ENCODE measurements at places on chromosomes 6 and 20.

- no peak for DNase-seq
These were observed 22.2 kb downstream of the BANF2 start for GRCh38 chr20:17721802-17722486.

- DNase-seq: no peak
These were observed 160.1 kb downstream of the EYS start for GRCh38 chr6:65546894-65547293.

- no peak for DNase-seq
These were observed 243.5 kb downstream of the CDKAL1 start for GRCh38 chr6:20777801-20778200.

DNA sequence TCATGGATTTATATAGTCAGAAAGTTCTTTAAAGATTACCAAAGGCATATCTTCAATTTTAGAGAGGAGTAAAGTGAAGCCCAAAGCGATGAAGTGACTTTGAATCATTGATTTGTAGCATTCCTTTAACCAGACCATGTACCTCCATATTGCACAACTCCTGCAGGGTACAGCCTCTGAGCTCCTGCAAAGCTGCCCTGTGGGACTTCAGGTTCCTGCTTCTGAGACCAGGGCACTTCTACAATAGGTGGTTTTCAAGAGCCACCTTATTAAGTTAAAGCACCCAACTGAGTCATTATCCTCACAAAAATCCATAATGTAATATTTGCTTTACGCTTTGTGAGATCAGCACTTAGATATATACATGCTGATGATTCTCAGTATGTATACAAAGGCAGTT, 270.7 kb upstream of the RGS17 start:
- no peak for DNase-seq

DNA sequence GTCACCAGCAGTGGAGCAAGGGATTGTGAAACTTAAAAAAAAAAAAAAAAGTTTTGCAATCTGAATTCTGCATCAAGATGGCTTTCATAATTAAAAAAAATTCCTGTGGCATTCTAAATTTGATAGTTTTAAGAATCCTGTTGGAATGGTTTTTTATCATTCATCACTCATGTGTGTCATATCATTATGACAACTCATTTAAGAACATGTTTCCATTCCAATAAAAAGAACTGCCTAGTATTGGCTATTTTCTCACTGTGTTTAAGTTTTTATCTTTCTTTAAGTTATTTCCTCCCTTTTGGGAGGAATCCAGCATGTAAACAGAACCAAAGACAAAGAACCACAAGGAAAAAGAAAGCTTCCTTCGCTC, 26.2 kb upstream of the RHAG start:
- DNase-seq: no peak

DNA sequence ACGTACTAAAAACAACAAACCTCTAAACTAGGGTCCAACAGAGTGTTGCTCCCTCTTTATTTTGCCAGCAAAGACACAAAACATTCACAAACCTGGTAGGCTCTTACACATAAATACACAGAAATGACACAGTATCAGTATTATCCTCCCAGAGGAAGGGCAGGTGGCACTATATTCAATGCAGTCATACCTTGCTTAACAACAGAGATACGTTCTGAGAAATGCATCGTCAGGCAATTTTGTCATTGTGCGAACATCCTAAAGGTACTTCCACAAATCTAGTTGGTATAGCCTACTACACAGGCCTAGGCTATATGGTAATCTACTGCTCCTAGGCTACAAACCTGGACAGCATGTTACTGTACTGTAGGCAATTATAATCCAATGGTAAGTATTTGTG, 9.6 kb downstream of the ZBTB2 start:
- no peak for DNase-seq

- DNase-seq: no peak
These were observed 20.7 kb upstream of the TLDC2 start for GRCh38 chr20:36855241-36855657.

DNA sequence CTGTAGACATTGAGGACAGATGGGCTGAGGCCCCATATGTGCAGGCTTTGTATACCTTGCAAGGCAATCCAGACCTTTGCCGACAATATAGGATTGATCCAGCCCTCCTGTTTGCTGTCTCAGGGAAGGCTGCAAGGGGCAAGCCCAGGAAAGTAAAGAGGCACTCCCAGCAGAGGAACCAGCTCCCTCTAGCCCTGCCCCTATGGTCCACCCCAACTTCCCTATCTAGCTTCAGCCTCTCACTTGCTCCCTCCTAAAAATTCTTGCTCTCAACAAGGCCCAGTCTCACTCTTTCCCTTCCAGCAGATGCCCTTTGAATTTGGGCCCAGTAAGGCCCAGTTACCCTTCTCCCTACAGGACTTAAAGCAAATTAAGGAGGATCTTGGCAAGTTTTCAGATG, 92.6 kb downstream of the JARID2 start:
- no peak for DNase-seq

GRCh38 chr6:141301779-141302178, 830.9 kb upstream of the GJE1 start:
- DNase-seq: no peak

- no peak for DNase-seq
These were observed 118.8 kb downstream of the PSMB1 start for GRCh38 chr6:170434117-170434820.

DNA sequence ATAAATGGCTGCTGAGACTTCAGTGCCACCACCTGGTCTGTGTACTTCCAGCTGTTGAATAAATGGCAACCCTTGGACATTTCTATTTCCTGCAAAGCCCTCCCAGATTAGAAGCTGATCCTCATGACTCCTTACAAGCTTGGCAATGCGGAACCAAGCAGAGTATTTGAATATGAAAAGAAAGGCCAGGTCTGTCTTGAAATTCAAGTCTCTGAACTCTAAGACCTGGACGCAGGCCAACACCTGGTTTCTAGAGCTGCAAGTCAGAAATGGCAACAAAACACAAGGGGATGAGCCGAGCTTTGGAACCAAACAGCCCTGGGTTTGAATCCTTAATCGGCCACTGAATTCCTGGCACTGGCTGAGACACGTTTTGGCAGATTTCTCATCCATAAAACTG, 353.4 kb downstream of the PTPRT start:
- DNase-seq: no peak

DNA sequence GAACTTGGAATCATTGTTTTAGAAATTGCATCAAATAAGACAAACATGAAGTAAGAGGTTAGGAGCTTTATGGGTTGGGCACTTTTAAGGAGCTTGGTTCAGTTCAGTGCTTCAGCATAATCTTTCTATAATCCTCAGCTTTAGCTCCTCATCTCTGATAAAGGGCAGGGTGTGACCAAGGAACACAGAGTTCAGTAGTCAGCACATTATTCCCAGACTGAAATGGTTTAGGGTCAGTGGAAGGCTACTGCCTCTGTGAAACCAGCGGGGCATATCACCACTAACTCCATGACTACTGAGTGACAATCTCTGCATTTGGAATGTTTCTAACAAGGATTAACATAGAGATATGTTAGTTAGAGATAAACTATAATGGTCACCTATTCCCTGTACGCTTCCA, 36.9 kb downstream of the CRYBG1 start:
- no peak for DNase-seq

- no peak for DNase-seq
These were observed 1.4 kb downstream of the WFDC2 start for GRCh38 chr20:45470937-45471336.

DNA sequence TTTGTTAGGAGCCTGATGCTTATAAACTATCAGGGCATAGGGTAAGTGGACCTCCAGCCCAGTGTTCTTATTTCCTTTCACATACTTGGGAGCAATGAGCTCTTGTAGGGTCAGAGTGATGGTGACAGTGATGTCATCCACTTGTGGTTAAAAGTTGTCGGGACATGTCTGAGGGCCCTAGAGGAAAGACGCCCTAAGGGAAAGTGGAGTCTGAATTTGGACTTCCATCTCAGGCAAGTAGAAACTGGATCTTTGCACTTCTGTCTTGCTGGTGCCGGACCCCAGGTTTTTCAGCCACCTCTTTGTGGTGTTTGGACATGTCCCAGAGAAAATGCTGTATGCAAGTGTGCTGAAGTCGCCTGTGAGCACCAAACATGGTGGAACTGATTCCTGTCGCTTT, 900.5 kb downstream of the C6orf118 start:
- DNase-seq: no peak

DNA sequence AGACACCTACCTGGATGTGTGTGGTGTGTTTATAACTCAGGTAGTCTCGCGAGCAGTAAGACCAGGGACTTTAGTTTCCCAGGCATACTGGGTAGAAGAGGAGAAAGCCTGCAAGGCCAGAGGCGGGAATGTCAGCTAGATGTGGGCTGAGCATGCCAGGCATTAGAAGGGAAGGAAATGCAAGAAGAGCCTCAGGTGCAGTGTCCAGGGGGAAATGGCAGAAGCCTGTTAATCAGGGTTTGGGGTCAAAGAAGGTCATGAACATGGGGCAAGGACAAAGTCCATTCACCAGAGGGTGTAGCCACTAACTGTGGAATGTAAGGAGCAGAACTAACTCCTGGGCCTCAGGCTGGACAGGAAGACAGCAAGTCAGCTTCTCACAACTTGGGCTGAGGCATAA, 305.0 kb downstream of the SMOC2 start:
- no peak for DNase-seq
